ENCODE measurements at places on chromosomes 5 and 9. TPM values are rescaled to one million over a fixed set of nuclear protein-coding genes. Genes with fewer than 3 reads are reported as not detected.

- peak; percentile 16 for DNase-seq
Observed at GRCh38 chr9:105128908-105129600, 115.4 kb upstream of the SLC44A1 start.

DNA sequence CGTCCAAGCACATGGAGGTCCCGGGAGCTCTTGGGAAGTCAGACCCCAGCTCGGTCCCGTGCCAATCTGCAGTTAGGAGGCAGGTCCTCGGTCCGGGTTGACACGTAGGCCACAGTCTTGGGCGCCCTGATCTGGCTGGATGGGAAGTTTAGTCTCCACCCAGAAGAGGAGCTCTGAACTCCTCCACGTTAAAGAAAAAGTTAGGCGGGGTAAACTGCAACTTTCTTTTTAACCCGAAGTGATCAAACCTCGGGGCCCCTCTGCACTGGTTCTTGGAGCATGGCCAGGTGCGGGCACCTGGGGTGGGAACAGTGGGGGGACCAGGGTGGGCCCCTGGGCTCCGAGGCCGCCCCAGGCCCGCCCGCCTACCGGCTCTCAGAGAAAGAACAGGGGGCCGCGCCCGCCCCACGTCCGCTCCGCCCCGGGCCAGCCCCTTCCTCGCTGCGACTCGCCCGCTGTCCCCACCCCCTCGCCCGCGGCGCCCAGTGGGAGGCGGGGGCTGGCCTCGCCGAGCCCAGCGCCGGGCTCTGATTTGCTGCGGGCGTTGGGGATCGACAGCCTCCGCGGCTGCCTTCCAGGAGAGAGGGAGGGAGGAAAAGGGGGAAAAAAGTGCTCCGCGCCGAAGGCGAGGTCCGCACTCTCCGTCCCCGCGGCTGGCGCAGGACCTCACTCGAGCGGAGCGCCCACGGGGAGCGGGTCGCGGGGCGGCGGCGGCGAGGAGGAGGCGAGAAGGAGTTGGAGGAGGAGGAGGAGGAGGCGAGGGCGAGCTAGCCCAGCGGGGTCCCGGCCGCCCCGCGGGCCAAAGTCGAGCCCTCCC, at the start of gene COL5A1:
COL5A1 (plus strand) TSS at position 631 of the 817 bp plus-strand sequence. CDS start 385 bp downstream, outside the sequence.
- DNase-seq = peak; percentile 96

- no peak for DNase-seq
Observed at GRCh38 chr9:13707612-13708576, 428.4 kb upstream of the MPDZ start.

GRCh38 chr5:64693636-64694035, 3.3 kb downstream of the SHISAL2B start:
- no peak for DNase-seq

- no peak for DNase-seq
Observed at GRCh38 chr5:55919625-55920024, 68.5 kb downstream of the IL31RA start.

- peak; percentile 75 for DNase-seq
Observed at GRCh38 chr5:123036391-123037103, at the start of gene PPIC. Gene PPIC (minus strand): TSS chr5:123036725. CDS start chr5:123036625, 100 bp downstream.

The OGN gene
- total RNA-seq = not detected

DNA sequence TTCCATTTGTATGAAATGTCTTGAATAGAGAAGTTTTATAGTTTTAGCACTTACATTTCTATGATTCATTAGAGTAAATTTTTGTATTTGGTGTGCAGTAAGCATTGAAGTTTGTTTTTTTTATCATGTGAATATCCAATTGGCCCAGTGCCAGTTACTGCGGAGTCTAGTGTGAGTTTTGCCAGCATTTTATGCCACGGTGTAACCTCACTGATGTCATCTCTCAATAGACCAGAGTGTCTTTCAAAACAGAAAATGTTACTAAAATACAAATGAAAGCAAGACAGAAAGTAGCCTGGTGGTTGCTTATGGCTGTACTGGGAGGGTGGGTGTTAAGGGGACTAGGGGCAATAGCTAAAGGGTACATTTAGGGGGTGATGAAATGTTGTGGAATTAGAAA, 62.8 kb downstream of the IPPK start:
- peak; percentile 49 for DNase-seq

The FOXD4 gene
- 0.43 TPM for total RNA-seq

DNA sequence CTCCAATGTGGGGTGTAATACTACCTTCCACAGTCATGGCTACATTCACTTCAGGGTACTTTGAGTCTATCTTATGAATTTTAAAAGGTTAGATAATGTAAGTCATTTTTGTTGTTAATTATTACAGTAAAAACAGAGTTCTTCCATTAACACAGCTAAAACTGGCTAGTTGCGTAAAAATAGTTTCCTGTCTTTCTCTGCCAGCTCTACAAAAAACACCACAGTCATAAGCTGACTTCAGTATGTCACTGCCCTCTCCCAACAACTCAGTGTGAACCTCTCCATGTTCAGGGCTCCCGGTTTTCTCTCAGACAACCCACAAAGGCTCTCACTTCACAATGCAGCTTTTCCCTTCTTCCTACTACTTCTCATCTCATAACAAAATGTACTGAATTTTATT, 84.8 kb upstream of the ITGA1 start:
- no peak for DNase-seq

DNA sequence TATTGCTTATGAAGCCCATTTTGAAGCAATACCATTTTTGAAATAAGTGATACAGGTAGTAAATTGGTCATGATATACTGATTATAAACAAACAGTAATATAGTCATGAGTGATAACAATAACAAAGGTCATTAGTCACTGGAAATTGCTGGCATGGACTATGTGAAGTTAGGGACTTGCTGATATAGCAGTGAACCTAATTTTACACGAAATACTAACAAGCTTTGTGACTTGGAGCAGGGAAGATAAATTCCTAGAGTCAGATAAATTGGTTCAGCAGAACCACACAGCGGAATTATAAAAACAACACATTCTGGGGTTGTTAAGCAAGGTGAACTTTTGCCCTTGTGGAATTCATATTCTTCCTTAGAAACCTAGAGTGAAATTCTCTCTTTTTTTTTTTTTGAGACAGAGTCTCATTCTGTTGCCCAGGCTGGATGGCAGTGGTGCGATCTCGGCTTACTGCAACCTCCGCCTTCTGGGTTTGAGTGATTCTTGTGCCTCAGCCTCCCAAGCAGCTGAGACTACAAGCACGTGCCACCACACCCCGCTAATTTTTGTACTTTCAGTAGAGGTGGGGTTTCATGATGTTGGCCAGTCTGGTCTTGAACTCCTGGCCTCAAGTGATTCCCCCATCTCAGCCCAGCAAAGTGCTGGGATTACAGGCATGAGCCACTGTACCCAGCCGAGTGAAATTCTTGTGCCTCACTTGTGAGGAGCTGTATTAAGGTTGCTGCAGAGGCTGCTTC, 6.0 kb downstream of the UGCG start:
- peak; percentile 53 for DNase-seq

The OR13C3 gene
- not detected for total RNA-seq

GRCh38 chr9:69132361-69132760, 41.7 kb upstream of the TJP2 start:
- DNase-seq = no peak

DNA sequence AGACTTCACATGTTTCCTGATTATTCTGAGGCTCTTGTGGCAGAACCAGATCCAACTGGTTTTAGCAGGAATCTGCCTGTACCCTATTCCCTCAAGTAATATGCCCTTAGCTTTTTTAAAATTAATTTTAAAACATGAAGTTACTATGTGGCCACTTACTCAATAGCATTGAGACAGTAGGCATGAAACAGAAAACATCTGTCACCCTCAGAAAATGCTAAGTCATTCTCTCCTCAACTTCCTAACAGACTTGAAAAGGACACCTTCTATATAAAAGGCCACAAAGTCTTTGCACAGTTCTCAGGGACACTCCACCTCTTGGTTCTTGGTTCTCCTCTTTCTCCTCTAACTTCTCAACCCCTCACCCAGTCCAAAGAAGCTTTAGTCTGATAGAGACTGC, 277.8 kb downstream of the RAB3C start:
- DNase-seq = peak; percentile 14

- no peak for DNase-seq
Observed at GRCh38 chr9:40926404-40927259, 201.8 kb downstream of the FOXD4L6 start.

The CBY3 gene
- not detected for total RNA-seq

DNA sequence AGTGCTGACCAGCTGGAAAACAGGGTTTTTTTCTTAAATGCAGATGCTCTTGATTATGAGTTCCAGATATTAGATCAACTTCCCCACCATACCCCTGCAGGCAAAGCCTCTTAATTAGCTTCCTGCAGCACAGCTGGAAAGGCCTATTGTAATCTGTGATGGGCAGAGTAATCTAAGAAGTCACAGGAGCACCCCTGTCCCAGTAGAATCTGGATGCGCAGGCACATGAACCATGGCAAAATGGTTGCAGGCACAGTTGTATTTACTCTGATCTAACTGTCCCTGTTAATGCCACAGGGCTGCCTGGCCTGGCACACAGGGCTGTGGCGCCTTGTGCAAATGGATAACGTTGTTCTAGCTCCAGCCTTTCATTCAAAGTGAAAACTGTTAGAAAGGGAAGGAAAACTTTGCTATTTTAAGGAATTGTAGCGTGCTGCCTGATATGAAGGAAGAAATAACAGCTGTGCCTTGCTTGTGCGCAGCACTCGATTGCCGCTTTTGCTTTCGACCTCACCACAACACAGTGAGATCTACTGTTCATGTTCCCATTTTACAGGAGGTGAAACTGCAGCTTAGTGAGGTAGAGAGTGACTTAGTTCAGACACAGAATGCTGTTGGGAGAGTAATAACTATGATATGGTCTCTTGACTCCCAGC, 2.3 kb downstream of the TGFBI start:
- DNase-seq = peak; percentile 28

The RAPGEF6 gene
- total RNA-seq = 21.6 TPM

GRCh38 chr9:9536523-9536922, 1076.3 kb downstream of the PTPRD start:
- DNase-seq = no peak

- no peak for DNase-seq
Observed at GRCh38 chr5:74992791-74993190, 59.6 kb downstream of the GCNT4 start.

The NPR3 gene
- 2.9 TPM for total RNA-seq

- DNase-seq = no peak
Observed at GRCh38 chr9:130616451-130616850, 37.1 kb downstream of the FUBP3 start.

The SLC6A19 gene
- total RNA-seq = not detected

DNA sequence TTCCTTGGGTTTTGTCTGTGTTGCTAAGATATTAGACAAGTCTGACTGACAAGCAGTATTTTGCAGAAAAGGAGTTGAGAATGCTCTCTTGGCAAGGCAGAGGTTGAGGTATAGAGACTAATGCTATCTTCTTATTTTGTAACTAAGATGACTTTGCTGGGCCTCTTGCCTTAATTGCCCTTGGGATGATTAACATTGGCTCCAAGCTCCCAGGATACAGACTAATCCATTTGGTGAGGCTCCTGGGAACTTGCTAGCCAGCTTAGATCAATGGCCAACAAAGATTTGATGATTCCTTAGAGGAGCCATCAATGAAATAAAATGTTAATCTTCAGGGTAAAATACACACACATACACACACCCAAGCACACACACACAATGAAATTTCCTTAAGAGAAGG, 28.7 kb upstream of the AP3B1 start:
- no peak for DNase-seq

The RCL1 gene
- total RNA-seq = 10.4 TPM

DNA sequence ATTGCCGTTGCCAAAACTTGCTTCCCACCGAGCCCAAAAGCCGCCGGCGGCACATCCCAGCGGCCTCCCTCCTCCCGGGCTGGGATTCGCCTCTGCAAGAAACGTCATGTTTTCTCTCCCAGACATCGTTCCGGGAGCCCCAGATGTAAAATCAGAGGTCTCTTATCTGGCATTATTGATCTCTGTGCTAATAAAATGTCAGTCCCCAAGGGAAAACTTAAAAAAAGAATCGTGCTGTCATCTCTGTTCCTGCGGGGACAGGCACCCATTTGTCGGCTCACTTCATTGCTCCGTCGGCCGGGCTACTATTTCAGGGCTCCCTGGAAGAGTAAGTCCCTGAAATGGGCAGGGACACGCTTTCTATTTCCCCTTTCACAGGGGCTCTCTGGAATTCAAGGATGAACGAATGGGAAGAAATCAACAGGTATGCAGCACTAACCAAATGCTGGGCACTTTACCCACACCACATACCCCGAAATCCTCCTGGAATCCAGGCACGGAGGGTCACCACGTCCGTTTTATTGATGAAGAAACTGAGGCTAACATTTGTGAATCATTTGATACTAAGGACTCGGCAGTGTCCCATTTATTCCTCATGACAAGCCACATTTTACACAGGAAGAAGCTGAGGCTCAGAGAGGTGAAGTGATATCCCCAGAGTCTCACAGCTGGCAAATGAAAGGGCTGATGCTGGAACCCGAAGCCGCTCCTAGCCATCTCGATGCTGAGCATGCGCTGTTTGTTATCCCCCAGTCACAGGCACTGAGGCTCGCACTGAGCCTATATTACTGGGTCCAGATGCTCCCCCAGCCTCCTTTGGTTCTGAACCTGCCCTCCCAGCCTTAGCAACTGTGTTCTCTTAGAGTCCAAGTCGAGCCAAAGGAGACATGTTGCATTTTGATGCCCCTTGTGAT, 35.7 kb upstream of the MSX2 start:
- DNase-seq = no peak

GRCh38 chr5:165497707-165498106, 1992.3 kb downstream of the MAT2B start:
- DNase-seq = no peak

The TMEM215 gene
- not detected for total RNA-seq

GRCh38 chr5:13566871-13567339, 377.6 kb downstream of the DNAH5 start:
- peak; percentile 13 for DNase-seq

The PPWD1 gene
- 42.7 TPM for total RNA-seq

The DAP gene
- 43.2 TPM for total RNA-seq

DNA sequence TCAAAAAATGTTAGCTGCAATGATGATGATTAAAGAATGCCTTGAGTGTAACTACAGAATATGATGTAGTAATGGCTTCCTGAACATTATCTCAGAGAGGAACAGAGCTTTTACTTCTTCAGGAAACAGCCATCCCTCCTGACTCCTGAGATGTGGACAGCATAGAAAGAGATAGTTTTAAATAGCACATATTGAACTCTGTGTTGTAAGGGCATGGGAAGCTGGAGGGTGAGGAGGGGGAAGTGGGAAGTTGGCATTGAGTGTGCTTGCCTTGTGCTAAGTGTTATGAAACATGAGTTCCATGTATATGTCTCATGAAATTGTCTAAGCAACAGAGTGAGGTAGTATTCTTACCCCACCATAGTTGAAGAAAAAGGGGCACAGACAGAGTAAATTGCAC, 161.5 kb upstream of the SLC28A3 start:
- DNase-seq = no peak

The SLC34A3 gene
- total RNA-seq = under 0.01 TPM

DNA sequence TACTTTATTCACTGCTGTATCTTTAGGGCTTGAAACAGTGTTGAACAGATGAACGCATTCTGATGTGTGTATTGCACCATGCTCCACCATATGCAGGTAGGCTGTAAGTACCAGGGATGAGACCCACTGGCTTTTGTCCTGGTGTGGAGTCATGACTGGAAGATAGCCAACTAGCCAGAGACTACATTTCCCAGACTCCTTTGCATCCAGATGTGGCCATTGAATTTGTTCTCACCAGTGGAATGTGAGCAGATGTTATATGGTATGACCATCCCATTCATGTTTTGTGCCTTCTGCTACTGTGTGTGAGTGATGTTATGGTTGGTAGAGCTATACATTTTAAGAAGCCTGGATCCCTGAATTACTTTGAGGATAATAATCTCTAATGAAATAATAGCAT, 7.4 kb upstream of the FBXL7 start:
- no peak for DNase-seq
